ENCODE measurements at places on chromosomes 16 and 17.

GRCh38 chr16:27102701-27103575 is 36.2 kb downstream of the C16orf82 start:
- DNase-seq, result no peak

GRCh38 chr17:72445055-72445991 is 324.5 kb downstream of the SOX9 start:
- DNase-seq, result no peak

DNA sequence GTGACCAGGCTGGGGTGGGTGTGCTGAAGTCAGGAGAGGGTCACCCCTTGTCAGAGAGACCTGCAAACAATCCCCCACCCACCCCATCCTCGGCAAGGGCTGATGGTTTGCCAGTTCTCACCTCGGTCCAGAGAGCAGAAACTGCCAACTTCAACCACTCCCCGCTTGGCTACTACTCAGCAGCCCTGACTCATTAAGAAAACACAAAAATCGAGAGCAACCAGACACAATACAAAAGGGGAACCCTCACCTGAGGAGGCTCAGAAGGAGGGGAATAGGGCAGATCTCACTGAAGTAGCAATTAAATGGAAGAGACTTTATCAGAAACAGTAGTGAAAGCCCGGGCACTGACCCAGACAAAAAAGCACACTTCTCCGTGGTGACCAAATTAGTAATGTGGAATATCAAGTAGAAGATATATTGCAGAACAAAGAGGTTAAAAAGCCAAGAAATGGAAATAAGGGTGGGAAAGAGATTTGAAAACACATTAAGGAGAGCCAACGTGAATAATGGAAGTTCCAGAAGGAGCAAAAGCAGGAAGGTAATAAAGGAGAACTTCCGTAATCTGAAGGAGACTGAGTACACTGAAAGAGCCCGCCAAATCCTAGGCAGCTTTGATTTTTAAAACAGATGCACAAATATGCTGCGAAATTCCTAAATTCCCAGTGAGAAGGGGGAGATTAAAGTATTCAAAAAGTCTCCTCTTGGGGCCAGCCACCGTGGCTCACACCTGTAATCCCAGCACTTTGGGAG is 23.6 kb downstream of the CENPV start:
- DNase-seq, result no peak

DNA sequence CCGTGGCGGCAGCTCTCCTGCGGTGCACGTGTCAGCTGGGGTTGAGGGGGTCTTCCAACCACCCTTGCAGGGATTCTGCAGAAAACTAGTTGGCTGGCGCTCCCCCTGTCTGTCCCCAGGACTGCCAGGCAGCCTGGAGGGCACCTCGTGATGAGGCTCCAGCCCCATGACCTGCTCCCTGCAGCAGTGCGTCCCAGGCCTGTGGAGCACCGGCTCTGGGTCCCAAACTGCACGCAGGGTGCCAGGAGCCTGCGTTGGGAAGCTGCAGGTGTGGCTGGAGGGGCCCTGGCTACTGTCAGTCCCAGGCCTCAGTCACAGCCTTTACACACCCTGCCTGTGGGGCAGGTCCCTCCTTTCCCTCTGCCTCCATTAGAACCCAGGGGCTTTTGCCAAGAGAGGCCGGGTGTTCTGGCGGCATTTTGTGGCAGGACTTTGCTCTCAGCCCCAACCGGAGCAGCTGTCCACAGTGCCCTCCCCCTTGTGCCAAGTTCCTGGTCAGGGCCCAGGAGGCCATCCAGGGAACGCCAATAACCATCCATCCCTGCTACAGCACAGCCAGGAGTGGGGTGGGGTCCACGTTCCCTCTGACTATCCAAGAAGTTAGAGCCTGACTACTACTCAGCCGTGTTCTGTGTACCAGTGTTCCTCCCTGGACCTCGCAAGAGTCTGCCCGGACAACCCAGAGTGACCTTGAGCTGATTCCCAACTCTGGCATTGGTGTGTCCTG is 9.2 kb downstream of the CHMP6 start:
- DNase-seq, result no peak

DNA sequence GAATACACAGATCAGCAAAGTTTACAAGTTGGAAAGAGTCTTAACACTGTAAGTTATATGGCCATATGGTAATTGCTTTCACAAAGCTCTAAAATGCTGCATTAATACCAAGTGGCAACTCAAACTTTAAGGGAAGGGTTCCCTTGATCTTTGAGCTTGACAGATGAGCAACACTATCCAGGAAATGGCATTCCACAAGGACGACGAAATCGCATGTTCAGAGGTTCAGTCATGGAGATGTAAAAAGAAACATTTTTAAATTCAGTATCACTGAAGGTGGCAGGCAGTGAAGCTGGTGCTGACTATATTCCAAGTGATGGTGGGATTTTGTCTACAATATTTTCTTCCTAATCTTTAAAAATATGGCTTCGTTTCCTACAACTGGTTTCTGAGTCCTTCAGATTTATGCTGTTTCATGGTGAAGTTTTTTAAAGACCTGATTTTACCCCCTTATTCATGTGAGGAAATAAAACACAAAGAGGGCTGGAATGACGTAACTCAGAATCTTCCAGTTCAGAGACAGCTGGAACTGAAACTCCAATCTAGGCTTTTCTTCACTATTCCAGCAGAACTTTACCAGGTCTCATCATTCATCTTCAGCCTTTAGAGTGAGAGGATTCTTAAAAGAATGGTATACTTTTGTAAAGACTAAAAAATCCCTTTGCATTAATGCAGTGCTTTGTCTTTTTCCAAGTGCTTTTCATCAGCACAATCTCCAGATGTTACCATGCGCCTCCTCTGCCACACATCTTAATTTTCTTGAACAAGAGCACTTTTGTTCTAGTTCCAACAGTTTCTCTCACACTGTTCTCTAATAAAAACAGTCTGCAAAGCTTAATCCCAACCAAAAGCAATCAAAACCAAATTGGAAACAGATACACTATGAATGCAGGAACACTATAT is 20.2 kb downstream of the CHCT1 start:
- no peak for DNase-seq

- no peak for DNase-seq
Measured at GRCh38 chr16:22813948-22814710, at the start of gene HS3ST2. TSS of gene HS3ST2 (plus strand) at chr16:22814162. CDS start at chr16:22814611, 449 bp downstream.

- DNase-seq, result no peak
Measured at GRCh38 chr16:22739077-22739476, 74.9 kb upstream of the HS3ST2 start.

DNA sequence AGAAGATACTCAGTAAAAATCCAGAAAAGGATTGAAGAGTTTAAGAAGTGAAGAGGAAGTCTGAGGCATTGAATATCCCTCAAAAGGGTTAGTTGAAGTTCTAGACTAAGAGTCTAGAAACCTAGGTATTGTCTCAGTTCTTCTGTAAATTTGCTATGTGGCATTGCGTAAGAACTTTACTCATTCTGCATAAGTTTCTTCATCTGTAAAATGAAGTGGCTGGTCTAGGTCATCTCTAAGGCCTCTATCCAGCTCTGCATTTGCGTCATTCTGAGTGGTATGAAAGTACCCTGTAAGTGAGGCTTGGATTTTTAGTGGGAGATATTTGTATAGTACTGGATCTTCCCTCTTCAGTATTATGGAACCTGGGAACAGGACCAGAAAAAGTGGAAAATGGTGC is 130.2 kb downstream of the MYO1D start:
- DNase-seq, result no peak

- DNase-seq, result no peak
Measured at GRCh38 chr17:60496041-60496440, 30.0 kb downstream of the APPBP2 start.

DNA sequence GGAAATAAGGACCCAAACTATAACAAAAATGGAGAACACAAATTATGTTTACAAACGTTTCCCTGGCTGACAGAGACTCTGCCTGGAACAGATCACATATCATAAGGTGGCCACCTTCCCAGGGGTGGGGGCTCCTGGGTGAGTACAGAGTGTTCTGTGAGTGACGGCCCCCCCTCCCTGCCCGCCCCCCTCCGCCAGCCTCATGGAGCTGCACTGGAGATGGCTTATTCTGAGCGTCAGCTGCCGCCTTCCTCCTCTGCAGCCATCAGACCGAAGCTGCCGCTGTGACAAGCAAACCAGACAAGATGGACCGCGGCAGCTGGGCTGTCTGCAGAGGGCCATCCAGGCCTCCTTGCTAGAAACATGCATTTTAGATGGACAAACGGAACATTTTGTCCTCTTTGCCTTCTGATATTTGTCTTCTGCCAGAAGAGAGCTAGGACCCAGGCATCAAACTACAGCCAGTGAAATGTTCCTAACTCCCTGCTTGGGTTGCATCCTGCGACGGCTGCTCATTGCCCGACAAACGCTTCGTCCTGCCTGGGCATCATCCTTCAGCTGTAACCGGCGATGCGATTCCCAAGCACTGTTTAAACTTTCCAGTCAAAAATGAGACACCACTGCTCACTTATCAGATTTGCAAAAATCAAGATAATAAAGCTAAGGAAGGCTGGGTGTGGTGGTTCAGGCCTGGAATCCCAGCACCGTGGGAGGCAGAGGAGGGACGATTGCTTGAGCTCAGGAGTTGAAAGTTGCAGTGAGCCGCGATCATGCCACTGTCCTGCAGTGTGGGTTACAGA is 15.3 kb upstream of the RPTOR start:
- no peak for DNase-seq

- peak; percentile 22 for DNase-seq
Measured at GRCh38 chr16:66468321-66468965, 41.3 kb downstream of the BEAN1 start.

DNA sequence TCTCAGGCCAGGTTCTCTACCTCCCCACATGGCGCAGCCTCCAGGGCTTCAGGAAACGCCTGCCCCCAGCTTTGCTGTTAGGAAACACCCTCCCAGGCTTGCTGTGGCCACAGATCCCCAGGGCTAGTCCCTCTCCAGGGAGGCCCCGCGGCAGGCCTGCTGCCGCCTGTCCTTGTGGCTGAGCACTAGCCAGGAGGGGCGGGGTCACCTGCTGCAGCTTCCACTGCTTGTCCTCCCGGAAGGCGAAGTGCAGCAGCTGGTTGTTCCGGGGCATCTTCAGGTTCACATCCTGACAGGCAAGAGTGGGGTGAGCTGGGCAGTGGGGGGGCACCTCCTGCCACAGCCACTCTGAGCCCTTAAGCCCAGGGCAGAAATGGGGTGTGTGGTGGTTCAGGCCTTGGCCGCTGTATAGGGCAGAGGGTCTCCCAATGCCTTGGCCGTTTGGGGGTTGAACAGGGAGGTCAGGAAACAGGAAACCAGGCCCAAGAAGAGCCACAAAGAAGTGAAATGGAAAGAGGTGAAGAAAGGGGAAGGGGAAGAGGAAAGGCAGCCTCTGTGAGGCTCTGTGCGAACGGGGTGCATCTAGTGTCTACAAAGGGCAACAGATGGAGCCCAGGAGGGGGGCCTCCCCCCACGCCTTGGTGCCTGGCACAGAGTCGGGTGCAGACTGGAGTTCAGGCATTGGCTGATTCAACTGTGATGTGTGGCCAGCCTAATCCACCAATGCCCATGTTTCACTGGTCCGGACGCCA is 2.0 kb downstream of the ROGDI start:
- no peak for DNase-seq

- DNase-seq, result no peak
Measured at GRCh38 chr16:11673091-11674000, 5.1 kb downstream of the SNN start.

GRCh38 chr17:73308017-73308823 is 3.6 kb downstream of the CDC42EP4 start:
- peak; percentile 88 for DNase-seq

GRCh38 chr16:57413301-57413730 is 8.7 kb downstream of the CCL17 start:
- no peak for DNase-seq

- no peak for DNase-seq
Measured at GRCh38 chr17:17719966-17720543, 38.8 kb downstream of the RAI1 start.

- DNase-seq, result no peak
Measured at GRCh38 chr17:7854078-7854777, 638 bp upstream of the TMEM88 start.

DNA sequence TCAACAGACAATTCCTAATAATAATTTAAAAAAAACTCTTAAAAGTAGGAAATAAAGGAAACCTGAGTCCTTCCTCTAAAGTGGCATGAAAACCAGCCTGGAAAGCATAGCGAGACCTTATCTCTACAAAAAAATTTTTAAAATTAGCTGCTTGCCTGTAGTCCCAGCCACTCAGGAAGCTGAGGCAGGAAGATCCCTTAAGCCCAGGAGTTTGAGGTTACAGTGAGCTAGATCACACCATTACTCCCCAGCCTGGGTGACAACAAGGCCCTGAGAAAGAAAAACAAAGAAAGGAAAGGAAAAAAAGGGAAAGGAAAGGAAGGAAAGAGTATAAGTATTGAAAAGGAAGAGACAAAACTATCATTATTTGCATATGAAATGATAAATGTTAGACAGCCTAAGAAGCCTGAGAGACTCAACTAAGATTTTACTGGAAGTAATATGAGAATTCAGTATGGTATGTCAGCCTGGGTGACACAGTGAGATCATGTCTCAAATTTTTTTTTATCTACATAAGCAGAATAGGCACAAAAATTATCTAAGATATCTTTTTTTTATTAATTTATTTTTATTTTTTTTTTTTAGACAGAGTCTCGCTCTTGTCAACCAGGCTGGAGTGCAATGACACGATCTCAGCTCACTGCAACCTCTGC is 113.0 kb downstream of the GOSR1 start:
- no peak for DNase-seq

- DNase-seq, result no peak
Measured at GRCh38 chr17:43444223-43445008, 39.4 kb upstream of the DHX8 start.

Measured in sciatic nerve (tissue), 2 donors.